ENCODE measurements at places on chromosomes 2 and 18.

- no peak for DNase-seq
Measured at GRCh38 chr2:28522481-28522880, 26.6 kb downstream of the PLB1 start.

DNA sequence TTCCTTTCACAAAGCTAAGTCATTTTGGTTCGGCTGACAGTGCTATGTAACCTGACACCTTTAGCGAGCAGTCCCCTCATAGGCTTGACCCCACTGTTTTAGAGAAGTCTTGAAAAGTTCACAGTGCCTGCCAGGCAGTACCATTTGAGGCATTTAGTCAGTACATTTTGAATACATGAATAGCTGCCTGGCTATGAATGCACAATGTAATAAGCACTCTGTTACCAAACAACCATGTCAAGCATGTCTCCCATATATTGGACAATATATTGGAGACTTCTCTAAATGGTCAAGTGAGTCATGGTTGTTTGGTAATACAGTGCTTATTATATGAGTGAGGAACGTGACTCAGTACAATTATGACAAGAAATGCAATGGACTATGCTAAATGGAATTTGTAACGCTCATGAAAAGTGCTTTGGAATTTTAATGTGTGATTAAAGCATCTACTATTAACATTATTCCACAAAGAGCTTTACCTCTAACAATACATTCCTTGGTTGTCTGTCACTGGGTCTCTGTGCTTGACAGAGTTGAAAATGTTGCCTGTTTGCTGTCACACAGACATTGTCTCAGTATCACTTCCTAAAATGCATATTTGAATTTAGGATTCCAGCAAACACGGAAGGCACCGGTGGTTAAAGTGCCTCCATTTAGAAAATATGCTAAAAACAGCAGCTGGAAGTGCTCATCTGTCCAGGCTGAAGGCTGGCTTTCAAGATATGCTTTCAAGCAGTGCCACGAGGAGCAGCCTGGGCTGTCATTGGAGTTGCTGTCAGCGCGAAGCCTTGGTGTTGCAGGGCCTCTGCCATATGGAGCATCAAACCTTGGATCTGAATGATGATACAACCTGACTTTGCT lies 458.6 kb downstream of the FBXO15 start:
- no peak for DNase-seq

DNA sequence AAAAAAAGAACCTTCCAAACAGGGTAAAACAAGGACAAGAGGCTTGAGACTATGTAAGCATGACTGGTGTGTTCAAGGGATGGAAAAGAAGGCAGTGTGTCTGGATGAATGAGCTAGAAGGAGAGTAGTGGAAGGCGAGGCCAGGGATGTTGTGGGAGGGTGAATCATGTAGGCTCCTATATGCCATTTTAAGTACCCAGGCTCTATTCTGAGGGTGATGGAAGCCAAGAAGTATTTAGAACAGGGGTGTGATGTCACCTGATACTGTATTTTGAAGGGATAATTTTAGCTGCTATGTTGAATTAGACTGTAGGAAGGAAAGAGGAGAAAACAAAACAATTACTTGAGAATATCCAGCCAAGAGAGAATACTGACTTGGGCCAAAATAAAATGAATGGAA lies 524.7 kb upstream of the CRIM1 start:
- DNase-seq, result no peak

DNA sequence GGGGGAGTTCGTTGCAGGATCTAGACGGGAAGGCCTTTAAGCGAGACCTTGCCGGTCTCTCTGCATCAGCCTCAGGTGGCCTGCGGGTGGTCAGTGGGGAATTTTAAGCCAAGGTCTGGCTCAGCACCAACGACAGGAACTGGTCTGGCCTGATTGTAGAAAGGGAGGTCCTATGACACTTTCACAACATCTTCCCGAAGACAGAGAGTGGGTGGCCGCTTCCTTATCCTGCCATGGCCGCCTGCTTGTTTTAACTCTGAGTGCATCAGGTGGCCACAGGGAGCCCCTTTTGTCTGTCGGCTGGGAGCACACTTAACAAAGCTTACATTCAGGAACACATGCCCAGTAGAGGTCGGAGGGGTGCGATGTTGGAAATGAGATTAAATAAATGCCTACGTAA lies 363.7 kb upstream of the MYT1L start:
- no peak for DNase-seq

DNA sequence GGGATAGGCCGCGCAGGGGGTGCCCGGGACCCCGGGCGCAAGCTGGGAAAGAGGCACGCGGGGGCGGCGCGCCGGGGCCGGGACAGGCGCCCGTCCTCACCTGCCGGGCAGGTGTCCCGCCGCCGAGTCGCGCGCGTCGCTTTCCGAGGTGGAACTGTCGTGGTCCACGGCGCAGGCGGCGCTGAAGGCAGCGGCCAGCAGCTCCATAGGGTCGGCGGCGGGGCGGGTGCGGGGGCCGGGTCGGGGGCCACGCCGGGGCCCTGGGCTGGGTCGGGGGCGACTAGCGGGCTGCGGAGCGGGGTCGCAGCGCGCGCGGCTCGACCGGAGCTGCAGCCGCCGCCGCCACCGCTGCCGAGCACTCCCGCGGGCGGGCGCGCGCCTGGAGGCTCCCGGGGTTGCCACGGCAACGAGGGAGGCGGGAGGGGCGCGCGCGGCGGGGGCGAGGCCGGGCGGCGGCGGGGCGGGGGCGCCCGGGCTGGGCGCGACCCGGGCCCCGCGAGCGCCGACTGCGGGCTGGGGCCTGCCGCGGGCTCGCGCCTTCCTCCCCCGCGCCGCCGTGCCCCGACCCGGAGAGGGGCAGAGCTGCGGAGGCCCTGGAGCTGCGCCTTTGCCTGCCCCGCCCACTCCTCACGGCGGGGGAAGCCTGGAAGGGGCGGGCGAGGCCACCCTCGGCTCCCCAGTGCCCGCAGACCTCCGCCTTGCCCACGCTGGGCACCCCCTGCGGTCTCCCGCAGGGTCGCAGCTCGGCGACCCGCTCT lies 57.9 kb downstream of the SNORC start:
- peak; percentile 42 for DNase-seq

DNA sequence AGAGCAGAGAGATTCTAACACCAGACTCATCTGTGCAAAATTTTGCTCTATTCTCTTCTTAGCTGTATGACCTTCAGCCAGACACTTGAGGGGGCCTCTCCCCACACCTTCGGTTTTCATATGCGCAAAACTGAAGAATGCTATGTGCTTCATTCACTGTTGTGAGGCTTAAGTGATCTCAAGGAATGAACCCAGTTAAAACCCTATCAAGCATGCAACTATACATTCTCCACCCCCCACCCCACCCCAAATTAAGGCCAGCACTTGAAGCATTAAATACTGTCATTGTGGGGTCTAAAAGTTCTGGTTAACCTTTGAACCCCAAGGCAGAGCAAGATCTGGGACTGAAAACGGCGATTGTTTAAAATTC lies 10.0 kb downstream of the PCARE start:
- DNase-seq, result no peak

DNA sequence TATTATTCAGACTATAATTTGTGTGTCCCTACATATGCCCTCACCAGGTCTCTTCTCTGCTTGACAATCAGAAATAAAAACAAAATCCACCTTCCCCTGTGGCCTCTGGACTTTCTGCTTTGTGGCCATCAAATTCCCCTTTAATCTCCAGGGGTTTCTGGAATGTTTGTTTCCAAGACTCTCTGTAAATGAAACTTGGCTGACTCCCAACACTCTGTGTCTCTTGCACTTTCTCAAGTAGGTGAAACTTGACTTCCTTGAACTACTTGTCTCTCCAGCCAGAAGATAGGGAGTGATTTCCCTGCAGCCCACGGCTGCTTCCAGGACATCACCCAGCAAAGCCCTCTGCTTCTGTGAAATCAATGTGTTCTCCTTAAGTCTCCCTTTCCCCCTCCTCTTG lies 54.1 kb upstream of the AQP4 start:
- no peak for DNase-seq

DNA sequence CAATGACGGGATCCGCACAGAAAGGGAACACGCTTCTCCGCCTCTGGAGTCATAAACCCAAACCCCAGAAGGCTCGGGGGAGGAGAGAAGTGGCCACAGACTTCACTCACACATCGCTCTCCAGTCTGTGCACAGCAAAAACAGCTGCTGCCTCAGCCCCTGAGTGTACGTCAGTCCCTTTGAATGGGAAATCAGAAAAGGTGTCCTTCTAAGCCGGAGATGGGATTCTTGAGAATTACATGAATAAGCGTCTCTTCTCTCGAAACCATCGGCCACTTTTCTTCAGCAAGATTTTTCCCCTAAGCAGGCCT lies 78.3 kb downstream of the PDCL3 start:
- no peak for DNase-seq

GRCh38 chr2:75328156-75328555 lies 128.8 kb upstream of the TACR1 start:
- no peak for DNase-seq

DNA sequence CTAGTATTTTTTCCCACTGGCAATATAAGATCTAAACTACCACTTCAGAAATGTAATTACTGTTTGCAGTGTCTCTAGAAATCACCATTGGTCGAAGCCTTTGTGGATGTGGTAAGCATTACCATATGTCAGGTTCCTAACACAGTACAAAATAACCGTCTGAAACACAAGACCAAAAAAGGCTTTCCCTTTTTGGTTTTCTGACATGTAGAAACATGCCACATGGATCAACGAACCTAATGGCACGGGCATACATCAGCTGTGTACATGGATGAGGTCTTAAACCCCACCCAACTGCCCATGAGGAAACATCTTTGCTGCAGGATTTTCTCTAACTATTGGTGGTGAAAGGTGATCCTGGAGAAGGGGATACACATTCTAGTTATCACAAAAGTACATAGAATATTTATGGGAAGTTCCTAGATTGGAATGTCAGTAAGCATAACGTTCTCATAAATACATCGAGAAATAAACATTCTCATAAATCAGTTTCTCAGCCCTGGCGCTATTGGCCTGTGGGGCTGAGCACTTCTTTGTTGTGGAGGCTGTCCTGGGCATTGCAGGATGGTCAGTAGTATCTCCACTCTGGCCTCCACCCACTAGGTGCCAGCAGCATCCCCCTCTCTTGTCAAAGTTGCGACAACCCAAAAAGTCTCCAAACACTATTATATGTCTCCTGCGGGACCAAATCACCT lies 9.0 kb downstream of the VIT start:
- DNase-seq, result no peak

GRCh38 chr2:205408696-205409095 lies 273.6 kb upstream of the NRP2 start:
- DNase-seq, result no peak

GRCh38 chr2:217437290-217437870 lies 565.4 kb downstream of the TNS1 start:
- no peak for DNase-seq

- peak; percentile 3 for DNase-seq
Measured at GRCh38 chr2:133171393-133172004, 396.8 kb downstream of the NCKAP5 start.

DNA sequence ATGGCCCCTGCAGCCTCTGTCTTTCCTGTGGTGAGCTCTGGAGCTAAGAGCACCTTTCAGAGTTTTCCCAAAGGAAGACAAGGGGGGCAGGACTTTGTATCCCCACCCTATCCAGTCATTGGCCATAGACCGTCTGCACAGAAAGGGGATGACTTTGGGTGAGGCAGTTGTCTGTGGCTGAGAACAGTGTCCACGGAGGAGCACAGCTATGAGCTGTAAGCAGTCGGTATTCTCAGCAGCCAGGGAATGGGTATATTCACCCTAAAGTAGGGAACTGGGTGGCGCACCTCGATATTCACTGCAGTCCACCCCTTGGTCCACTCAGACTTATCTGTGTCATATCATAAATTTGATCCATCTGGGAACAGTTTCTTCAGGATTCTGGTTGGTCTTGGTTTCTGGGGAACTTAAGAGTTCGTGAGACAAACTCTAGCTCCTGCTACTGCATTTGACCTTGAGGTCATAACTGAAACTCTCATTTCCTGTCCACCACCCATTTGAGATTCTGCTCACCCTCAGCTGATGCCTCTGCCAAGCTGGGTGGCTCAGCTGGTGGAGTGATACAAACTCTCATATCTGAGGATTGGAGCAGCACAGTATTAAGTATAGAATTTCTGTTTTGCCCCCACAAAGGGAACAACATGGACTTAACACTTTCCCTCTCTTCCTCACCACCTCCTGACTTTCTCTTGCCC lies 45.2 kb upstream of the SCG2 start:
- DNase-seq, result no peak

- no peak for DNase-seq
Measured at GRCh38 chr2:240302041-240302440, 133.4 kb upstream of the GPC1 start.

GRCh38 chr2:151891566-151892194 lies 63.5 kb upstream of the ARL5A start:
- no peak for DNase-seq

- no peak for DNase-seq
Measured at GRCh38 chr18:3671176-3671575, 221.2 kb downstream of the TGIF1 start.

GRCh38 chr2:42764901-42765300 lies 966 bp upstream of the OXER1 start:
- no peak for DNase-seq

GRCh38 chr2:144572977-144573376 lies 53.1 kb upstream of the ZEB2 start:
- DNase-seq, result no peak

GRCh38 chr2:142180820-142181533 lies 50.2 kb upstream of the LRP1B start:
- no peak for DNase-seq

DNA sequence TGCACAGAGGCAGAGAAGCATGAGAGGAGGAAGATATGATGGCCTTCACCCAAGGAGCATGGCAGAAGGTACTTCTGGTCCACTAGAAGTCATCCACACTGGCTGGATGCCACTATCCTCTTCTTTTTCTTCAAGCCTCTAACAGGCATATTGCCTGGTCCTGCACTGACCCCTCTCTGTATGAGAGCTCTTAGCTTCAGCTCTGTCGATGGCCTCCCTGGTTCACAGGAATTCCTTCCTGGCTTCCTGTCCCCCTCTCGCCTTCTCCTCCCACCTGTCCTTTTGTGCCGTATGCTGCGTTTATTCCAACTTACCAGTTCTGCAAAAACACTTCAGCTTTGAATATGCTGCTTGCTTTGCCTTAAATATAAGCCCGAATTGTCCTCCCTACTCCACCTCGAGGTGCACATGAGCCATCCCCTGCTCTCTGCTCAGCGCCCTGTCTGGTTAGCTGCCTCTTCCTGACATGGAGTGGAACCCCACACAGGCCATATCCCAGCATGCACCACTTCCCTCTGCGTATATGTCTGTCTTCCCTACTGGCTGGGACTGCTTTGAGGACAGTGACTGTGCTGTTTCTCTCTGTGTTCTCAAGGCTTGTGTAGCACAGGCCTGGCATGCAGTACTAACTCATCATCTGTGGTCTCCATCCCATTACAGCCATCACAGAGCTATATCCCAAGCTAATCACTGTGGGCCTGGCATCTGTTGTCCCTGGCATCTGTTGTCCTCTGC lies 474.9 kb downstream of the EIPR1 start:
- DNase-seq, result no peak

- no peak for DNase-seq
Measured at GRCh38 chr18:49630246-49630699, 68.4 kb downstream of the LIPG start.

Data from germinal center (tissue), 1 donor.